ENCODE measurements at places on chromosomes 7 and 10. TPM values are rescaled to one million over a fixed set of nuclear protein-coding genes. Genes with fewer than 3 reads are reported as not detected.

The C10orf95 gene
- total RNA-seq = not detected

DNA sequence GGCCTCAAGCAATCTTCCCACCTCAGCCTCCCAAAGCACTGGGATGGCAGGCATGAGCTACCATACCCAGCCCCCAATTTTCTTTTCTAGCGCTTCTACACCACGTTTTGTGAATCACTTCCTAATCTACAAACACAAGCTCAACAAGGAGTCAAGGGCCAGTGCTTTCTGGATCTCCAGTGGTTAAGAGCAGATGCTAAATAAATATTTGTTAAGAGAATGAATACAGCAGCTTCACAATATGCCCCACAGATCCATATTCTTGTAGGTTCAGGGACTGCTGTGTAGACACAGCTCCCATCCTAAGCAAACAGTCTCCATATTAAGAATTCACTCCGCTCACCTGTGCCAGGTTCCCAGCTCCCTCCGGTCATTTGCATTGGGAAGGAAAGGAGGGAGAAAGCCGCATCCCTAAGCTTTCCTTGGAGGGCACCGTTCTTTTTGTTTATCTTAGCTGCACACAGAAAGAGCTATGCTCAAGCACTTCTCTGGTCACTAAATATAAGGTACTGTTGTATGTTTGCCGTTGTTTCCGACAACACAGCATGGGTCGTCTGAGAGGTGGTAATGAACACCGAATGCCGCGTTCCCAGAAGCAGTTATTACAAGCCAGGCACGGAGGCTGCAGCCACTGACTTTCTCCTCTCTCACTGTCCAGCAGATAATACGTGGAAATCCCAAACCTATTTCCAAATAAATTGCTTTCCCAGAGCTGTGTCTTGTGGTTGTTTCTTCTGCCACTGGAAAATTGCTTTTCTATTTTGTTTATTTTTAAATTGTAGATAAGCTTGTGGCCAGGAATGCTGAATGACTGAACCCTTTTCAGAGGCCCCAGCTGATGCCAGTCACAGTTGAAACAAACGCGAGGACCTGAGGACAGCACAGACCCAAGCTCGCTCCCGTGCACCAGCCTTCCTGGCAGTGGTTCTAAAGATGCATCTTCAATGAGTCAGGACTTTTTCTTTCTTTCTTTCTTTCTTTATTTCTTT lies 217.1 kb downstream of the PRPF18 start:
- H3K27ac ChIP-seq = no peak overlapping the region
- no peak overlapping the region for H3K4me3 ChIP-seq

DNA sequence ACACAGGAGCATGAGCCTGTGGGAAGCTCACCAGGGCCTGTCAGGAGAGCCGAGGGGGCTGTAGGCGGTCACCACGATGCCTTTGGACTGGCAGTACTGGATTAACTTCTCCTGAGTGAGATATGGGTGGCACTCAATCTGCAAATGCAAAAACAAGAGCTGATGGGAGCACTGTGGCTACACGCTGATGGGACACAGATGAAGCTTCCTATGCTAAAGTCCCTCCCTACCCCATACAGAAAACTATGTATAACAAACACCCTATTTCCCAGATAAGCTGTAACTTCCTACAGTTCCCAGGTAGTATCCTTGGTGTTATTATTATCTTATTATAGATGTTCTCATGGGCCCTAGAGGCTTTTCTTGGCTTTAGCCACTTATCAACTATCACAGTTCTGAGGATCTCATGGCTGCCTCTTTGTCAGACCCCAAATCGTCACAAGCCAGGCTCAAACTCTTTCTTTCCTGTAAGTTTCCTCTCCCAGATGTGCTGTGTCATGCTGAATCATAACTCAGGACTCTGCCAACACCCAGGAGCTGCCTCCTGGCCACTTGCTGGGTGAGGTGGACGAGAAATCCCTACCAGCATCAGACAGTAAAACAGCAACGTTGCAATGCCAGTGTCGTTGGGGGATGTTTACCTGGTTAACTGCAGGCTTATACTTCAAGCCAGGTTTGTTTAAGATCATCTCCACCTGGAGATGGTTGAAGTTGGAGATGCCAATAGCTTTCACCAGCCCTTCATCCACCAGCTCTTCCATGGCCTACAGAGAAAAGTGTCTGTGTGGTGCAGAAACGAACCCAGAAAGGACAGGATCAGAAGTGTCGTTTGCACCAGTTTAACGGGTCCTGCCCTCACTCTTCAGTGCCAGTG lies 10.3 kb downstream of the AKR1B1 start:
- H3K36me3 ChIP-seq = peaks cover 16% of the 10 kb centered on the region
- H3K4me3 ChIP-seq = no peak overlapping the region

DNA sequence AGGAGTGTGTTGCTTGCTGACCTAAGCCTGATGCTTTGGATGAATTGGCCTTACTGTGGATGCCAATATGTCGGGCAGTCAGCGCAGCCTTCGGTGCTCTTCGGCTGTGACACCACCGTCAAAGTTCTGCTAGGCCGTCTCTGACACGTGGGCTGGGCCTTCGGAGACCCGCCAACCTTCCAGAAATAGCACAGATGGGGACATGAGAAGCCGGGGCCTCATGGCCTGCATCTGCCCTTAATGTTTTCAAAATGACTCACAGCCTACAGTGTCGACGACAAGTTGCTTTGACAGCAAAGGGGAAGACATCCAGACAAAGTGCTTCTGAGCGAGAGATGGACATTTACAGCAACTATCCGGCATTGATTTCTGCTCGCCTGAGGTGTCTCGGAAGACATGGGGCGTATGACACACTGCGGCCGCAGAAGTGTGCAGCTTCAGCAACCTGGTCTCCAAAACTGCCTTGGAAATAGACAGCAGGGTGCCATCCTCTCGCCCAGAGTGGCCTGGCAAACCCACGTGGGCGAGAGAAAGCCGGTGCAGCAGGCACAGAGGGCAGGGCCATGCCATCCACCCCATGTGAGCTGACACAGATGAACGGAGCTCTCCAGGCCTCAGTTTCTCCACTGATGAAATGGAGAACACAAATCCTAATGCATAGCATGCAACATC lies 94.0 kb upstream of the PPP2R2D start:
- no peak for DNase-seq
- no peak overlapping the region for H3K4me3 ChIP-seq
- H3K36me3 ChIP-seq = no peaks in the 10 kb centered on the region
- peaks cover 45% of the 10 kb centered on the region for H3K27me3 ChIP-seq

DNA sequence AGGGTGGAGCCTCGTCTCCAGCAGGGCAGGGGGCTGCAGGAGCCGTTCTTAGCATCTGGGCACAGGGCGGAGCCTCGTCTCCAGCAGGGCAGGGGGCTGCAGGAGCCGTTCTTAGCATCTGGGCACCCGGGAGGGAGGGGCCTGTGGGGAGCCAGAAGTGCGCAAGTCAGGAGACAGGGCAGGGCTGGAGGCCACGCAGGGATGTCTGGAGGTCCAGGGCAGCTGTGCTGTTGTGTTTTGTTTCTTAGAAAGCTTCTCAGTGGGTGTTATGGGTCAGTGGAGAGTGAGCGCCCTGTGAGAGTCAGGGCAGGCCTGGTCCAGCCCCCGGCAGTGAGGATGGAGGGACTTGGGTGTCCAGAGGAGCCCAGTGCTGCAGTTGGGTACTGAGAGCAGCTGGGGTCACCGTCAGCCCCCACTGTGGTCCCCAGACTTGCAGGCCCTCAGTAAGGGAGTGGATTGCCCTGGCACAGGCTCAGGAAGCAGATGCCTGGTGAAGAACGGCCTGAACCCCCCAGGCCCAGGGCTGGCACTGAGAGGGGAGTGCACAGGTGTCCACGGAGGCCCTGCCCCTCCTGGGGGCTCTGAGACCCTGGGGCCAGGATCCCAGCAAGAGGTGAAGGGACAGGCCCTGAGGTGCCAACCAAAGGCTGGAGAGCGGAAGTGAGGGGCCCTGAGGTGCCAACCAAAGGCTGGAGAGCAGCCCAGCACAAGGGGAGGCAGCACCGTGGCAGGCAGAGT lies 29.8 kb downstream of the FAM20C start:
- H3K27ac ChIP-seq = no peak overlapping the region
- H3K36me3 ChIP-seq = peaks cover 3% of the 10 kb centered on the region
- DNase-seq = no peak
- no peaks in the 10 kb centered on the region for H3K27me3 ChIP-seq
- peaks cover 4% of the 10 kb centered on the region for H3K4me1 ChIP-seq

The VTI1A gene
- 65.0 TPM for total RNA-seq
